ENCODE measurements at places on chromosomes 2 and 18. TPM values are rescaled to one million over a fixed set of nuclear protein-coding genes. Genes with fewer than 3 reads are reported as not detected.

ASNSD1 gene
- 52.1 TPM for total RNA-seq

ANKRD30B gene
- total RNA-seq = not detected

SERPINB10 gene
- not detected for total RNA-seq

IFT172 gene
- total RNA-seq = 13.9 TPM

ERMN gene
- total RNA-seq = 0.82 TPM

CHRNA1 gene
- not detected for total RNA-seq

COL6A3 gene
- 18.6 TPM for total RNA-seq

SPATA3 gene
- total RNA-seq = 0.21 TPM

CWC22 gene
- total RNA-seq = 29.2 TPM

CDH7 gene
- not detected for total RNA-seq
